ENCODE measurements at places on chromosomes 3 and 15.

DNA sequence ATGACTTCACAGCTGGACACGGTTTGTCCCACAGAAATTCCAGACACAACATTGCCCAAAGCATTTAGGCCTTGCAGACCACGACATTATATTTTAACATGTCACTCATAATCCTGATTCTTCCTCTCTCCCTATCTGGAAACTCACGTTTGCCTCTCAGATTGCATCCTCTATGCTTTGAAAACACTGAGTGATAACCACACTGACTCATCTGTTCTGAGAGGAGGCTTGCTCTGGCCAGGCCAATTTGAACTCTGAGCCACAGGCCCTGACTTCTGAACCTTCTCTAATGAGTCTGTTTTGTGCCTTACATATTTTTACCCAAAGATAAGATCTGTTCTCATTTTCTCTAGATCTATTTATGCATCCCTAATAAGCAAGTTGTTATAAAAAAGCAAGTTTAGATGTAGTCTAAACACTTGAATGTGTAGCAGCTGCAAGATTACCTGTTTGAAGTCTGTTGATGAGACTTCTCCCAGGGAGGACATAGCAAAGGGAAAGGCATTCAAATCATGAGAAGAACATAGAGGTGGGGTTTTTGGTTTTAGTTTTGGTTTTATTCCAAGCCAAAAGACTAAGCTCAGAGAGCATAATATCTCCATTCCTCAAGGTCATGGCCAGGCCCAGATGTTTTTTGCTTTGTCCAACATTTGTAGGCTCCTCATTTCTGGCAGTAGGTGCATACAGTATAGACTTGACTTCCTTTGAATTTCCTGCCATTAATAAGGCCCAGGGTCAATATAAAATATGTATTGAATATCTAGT is 234.4 kb upstream of the LRTM1 start:
- DNase-seq = no peak

DNA sequence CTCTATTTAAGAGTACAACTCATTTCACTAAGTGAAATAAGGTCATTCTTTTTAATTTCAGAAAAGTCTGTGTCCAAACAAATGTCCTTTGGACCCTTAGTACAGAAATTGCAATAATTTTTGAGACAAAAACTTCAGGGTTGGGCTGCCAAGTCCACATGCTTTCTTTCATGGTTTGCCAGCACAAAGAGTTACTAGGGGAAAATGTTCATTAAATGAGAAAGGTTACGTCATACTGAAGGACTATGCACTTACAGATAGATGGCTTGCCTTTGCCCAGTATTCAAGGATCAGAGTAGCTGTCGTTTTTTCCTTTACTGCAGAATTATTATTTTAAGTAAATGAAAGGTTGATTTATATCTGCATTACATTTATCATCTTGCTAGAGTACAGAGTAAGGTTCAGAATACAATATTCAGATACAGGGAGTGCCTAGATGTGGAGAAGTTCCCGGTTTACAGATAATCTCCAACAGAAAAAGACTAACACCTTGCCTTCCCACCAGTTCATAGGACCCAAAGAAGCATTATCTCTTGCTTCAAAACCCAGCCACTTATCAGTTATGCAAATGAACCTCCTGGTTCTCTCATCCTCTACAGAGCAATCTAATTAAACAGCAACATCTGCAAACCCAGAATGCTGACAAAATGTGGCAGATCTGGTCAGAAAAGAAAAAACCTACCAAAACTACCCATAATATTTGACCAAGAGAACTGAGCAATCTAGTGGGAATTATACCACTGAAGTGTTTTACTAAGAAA is 179.3 kb downstream of the FRMD5 start:
- DNase-seq = no peak

DNA sequence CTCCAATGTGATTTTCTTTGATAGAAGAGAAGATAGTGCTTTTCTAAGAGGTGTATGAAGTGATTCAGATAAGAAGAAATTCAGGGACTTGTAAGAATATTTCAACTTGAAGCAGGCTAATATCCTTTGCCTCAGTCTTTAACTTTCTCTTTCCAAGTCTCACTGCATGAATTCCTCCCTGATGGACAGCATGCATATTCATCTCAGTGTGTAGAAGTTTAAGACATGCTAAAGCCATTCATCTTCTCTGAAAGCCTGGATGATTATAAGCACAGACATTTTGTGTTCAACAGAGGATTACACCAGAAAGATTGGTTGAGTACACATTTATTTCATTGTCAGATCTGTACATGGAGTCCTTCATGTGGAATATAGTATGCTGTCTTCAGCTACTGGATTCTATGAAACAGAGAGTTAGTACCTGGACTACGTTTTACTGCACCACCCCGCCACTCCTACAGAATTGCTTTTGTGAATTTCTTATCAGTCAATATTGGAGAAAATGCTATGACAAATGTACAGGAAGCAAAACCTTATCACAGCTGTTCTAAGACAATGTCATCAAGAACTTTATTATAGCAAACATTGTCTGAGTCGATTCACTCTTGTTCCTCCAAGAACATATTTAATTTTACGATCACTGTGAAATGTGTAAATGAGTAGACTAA is 1346.1 kb downstream of the OTOL1 start:
- DNase-seq = no peak

GRCh38 chr3:175896655-175897054 is 1037.5 kb downstream of the NAALADL2 start:
- no peak for DNase-seq

DNA sequence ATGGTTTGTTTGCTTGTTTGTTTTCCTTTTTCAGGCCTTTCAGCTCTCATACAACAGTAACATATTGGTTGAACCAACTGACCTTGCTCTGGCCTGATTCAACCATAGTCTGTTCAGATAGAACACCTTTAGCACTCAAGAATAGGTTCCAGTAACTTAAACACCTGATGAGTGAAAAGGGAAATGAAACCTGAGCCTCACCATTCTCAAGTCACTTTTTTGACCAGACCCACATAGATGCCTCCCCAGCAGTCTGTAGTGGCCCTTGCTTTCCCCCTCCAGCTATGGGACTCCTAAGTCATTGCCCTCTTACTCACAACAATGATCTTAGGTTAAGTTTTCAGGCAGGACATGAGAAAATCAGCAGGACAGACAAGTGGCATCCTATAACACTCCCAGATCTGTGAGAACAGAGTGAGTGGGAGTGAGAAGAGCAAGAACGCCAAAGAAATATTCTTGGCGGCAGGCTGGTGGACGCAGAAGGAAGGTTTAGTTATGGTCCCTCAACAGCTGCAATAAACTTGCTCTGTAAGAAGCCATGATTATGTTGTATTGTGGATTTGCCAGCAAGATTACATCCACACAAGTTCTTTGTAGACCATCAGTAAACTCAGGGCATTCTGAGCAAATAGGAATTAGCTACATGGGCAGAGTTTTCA is 367.5 kb downstream of the MECOM start:
- no peak for DNase-seq

DNA sequence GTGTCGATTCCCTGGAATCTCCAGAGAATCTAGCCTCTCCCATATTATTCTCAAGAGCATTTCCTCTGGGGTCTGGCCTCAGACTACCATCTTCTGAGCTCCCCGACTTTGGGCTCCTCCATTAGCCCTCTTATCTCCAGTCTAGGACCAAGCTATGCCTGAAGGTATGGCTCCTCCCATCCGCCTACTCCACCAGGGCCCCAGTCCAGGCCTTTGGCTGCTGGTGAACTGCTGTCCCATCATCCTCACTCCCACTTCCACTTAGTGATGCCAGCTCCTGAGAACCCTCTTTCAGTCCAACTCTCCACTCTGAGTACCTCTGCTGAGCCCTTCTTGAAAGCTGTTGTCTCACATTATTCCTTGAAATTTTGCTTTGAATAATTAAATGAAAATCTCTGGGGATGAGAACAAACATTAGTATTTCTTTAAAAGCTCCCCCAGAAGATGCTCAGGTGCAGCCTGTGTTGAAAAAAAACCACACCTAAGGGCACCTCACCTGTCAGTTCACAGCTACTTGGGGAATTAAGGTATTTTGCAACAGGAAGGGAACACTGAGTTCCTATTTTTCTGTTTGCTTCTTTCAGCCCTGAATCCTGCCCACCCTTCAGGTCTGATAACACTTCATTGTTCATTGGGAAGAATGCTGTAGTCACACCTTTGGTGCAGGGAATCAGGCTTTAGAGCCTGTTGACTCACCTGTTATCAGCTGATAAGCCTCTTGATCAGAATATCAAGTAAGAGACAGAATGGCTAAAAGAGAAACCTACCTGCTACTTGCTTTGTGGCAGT is 9.5 kb downstream of the CLDN18 start:
- no peak for DNase-seq

DNA sequence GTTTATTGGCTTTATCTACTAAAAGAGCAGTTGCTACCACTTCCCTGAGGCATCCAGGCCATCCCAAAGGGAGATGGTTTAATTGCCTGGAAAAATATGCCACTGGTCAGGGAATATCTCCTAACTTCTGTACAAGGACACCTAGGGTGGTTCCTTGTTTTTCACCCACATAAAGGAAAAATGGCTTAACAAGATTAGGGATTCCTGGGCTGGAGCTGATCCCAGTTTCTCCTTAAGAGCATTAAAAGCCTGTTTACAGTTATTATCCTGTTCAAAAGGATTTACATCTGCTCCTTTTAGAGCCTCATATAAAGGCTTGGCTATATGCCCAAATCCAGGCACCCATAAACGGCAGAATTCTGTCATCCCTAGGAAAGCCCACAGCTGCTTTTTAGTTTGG is 70.2 kb upstream of the WNT7A start:
- no peak for DNase-seq

DNA sequence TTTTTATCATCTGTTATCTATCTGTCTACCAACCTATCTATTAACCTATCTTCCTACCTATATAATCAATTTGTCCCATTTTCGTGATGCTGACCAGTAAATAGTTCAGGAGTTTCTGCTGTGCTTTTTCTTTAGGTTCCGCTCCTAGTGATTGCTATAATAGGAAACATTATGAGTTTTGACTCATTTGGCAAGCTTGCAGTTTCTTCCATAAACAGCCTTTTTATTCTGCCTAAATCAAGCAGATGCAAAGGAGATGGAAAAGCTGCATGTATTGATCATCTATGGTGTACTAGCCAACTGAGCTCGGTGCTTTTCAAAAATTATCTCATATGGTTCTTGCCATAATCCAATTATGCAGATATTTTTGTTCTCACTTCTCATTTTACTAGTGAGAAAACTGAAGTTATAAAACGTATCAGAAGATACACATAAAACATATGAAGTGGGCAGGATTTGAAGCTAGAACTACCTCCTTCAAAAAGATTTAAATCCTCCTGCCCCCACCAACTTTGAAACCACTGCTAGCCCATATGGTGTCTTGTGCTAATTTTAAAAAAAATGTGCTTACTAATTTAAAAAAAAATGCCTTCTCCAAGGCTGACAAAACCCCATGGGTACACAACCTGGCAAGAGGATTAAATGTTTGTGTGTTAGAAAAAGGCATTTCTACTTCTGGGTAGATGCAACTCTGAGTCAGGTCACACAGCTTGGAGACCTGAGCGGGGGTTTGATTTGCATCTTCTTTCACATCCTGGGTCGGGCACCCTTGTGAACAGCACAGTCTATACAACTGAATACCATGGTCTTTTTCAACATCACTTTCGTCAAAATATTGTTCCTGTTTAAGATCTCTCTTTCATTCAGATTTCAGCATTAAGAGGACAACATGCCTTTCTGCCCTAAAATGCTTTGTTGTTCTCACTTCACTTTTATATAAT is 267.0 kb downstream of the CHL1 start:
- no peak for DNase-seq

DNA sequence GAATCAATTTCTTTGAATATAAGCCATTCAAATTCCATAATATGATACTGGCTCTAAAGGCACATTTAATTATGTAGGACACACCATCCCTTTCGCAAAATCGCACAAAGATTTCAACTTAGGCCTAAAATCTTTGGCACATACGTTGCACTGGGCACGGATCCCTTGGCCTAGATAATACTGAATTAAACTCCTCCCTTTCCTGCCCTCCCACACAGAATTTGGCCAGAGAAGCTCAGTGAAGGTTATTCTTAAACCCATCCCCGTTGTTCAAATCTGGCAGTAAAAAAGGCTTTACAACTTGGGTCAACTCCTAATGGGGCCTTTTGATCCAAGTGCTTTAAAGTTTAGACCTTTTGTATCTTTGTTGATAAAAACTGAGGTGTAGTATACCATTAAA is 247.2 kb downstream of the PTPRG start:
- no peak for DNase-seq

DNA sequence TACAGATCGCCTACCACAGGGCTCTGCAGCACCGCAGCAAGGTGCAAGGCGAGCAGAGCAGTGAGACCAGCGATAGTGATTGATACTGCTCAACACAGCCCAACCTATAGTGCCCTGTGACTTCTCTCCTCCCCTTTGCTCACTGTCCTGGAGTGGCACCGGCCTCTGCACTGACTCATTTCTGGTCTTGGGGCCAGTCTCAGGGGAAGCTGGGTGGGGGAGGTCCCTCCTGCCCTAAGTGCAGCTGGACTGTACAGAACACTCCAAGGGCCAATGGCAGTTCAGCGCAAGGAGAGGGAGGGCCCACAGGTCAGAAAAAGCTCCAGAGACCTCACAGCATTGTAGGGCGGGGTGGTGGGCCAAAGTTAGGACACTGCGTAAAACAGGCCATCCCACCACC is 2.5 kb upstream of the OGG1 start:
- no peak for DNase-seq

- no peak for DNase-seq
Measured at GRCh38 chr3:25593001-25593400, 71.7 kb downstream of the TOP2B start.

DNA sequence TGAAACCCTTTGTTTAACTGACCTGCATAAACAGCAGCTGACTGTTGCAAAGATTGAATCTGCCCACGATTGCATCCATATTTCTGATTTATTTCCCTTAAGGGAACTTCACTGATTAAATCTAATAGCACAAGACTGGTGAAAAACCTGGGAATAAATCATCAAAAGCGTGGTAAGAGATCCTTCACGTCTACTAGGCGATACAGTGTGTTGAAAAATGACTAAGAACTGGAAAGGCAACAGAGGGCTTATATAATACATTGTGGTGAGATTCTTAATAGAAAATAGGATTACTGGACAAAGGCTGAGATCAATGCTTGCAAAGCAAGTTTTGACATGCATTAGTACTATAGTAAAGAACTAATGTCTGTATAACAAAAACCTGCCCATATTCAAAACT is 49.0 kb downstream of the POLQ start:
- DNase-seq = no peak
